ENCODE measurements at places on chromosomes 1 and 21.
A peak's percentile ranks its signal among the peaks of the same experiment; 100 is the strongest.

DNA sequence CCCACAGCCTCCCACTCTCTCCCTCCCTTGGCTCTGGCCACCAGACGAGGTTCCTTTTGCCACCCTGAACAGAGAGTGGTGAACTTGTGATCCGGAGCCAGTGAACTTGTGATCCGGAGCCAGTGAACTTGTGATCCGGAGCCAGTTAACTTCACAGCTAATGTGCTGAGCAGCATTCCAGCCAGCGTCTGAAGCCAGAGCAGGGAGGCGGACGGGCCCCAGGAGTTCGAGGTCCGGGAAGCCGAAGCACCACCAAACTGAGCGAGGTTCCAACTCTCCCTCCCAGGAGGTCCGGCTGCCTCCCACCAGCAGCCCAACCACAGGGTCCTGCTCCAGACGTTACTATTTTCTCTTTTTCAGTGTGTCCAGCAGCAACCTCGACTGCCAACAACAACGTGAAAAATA, 85.8 kb downstream of the SYF2 start:
- DNase-seq: no peak

DNA sequence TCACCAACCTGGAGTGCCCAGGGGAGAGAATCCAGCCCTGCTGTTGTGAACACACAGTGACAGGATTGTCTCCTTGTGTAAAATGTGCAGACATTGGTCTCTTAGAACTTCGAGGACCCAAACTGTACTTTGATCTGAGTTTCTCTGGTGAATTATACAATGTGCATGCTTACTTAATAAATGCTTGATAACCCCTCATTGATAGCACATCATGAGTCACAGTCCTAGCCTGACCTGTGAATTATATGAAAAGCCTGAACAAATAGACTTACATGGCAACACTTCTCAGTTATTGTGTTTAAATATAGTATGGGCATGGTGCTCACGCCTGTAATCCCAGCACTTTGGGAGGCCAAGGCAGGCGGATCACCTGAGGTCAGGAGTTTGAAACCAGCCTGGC, 22.6 kb downstream of the IFNGR2 start:
- DNase-seq: no peak

- DNase-seq: peak; percentile 54
These were observed 4.9 kb upstream of the B4GALT3 start for GRCh38 chr1:161182214-161182613.

DNA sequence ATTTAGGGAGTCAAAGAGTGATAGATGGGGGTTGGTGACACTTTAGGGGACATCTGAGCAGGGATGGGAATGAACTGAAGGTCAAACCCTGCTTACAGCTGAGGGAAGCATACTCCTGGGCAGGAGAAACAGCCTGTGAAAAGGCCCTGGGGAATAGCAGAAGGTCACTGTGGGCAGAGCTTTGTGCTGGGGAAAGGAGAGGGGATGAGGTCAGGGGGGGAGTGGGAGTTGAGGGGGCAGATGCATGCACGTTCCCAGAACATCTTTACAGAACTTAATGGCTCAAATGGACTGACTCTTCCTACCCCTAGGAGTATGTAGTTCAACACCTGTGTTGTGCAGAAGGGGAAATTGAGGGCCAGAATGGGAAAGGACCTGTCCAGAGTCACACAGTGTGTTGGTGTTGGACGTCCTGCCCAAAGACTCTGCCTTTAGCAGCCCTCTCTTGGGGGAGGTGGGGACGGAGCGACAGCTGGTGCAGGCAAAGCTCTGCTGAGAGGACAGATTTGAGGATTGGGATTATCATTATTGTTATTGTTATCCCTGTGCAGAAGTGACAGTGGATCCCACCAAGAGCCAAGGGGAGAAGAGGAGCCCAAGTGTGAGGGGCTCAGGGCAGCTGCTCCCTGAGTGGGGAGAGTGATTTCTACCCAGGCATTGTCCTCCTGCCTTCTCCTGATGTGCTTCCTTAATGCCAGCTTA, 116.5 kb downstream of the PTPRU start:
- DNase-seq: no peak

DNA sequence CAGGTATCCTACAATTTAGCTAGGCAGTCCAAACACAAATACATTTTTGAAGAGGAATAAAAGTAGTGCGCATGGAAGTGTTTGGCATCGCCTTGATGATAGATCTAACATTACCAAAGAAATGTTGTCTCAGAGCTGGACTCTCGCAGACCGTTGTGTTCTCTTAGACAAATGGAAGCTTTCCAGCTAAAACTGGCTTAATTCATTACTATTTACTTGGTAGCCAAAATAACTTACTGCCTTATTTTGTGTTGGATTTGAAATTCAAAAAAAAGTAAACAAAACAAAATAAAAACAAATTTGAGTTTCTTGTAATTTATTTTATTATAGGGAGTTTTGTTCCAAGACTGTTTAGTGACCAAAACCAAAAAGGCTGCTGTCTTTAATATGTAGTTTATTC, 51.6 kb downstream of the PDE4B start:
- DNase-seq: peak; percentile 38

- DNase-seq: no peak
These were observed 56.9 kb downstream of the KLHDC7A start for GRCh38 chr1:18537386-18538306.

DNA sequence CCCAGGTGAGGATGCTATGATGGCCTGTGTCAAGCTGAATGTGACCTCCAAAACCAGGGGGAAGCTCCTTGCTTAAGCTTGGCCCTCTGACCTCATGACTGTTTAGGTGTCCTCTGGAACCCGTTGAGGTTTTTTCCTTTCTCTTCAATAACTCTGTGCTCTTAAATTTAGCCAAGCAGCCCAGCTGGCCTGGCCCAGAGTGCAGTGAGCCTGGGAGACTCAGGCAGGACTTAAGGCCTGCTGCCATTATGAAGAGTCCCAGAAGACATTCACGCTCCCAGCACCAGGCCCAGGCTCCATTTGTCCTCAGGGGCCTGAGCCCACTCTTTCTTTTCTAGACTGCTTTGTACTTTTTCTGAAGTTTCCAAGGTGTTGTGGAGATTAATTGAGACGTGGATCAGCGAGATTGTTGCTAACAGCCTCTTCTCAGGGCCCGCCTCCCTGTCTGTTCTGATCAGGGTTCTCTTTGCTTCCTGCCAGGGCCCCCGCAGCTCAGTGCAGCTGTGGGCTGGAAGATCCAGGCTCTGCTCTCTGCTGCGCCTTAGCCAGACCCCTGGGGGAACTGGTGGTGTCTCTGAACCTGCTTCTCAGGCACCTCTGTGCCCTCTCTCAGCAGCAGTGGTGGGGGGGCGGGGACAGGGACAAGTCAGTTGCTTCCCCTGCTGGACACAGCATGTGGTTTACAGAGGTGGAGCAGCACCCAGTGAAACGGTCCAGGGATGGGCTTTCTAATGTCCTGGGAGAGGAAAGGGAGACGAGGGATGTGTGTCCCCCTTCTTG, 124.2 kb downstream of the GRIK3 start:
- DNase-seq: no peak

DNA sequence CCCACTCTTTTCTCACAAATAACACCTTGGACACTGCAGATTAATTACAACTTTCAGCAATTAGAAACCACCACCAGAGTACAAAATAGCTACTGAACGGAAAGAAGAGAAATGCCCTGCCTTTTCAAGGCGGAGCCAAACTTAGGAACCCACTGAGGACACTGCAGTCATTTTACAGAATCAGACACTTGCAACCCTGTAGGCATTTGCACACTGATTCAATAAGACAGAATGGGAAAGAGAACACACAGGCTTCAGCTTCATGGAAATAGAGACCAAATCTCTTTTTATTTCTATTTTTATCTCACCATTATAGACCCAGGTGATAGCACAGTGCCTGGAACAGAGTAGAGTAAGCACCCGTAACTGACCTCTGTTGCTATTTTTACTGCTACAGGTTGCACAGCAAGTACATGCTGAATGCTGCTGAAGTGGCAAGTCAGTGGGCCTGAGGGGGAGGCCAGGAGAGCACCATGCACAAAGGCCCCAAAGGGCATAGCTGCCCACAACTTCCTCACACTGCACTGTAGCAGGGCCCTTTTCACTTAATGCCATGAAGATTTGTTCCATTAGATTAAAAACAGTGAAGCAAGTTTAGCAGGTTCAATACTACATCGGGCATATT, 50.7 kb upstream of the EDARADD start:
- no peak for DNase-seq

DNA sequence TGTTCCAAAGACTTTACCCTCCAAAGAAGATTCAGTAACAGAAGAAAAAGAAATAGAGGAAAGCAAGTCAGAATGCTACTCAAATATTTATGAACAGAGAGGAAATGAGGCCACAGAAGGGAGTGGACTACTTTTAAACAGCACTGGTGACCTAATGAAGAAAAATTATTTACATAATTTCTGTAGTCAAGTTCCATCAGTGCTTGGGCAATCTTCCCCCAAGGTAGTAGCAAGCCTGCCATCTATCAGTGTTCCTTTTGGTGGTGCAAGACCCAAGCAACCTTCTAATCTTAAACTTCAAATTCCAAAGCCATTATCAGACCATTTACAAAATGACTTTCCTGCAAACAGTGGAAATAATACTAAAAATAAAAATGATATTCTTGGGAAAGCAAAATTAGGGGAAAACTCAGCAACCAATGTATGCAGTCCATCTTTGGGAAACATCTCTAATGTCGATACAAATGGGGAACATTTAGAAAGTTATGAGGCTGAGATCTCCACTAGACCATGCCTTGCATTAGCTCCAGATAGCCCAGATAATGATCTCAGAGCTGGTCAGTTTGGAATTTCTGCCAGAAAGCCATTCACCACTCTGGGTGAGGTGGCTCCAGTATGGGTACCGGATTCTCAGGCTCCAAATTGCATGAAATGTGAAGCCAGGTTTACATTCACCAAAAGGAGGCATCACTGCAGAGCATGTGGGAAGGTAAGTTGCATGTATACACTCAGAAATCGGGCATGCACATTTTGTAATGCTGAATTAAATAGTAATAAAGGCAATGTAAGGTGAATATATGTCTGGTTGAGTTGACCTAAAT, 97.2 kb downstream of the ZFYVE9 start:
- DNase-seq: peak; percentile 36
